ENCODE measurements at places on chromosomes 2 and 18.

GRCh38 chr2:208006833-208007232 lies 18.5 kb downstream of the PLEKHM3 start:
- no peak for DNase-seq

DNA sequence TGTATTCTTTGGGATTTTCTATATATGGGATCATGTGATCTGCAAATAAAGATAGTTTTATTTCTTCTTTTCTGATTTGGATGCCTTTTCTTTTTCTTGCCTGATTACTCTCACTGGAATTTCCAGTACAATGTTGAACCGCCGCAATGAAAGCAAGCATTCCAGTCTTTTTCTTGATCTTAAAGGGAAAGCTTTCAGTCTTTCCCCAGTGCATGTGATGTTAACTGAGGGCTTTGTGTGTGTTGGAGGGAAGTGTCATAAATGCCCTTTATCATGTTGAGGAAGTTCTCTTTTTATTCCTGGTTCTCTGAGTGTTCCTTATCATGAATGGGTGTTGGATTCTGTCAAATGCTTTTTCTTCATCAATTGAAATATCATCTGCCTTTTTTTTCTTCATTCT lies 16.9 kb upstream of the CYBRD1 start:
- DNase-seq: no peak

DNA sequence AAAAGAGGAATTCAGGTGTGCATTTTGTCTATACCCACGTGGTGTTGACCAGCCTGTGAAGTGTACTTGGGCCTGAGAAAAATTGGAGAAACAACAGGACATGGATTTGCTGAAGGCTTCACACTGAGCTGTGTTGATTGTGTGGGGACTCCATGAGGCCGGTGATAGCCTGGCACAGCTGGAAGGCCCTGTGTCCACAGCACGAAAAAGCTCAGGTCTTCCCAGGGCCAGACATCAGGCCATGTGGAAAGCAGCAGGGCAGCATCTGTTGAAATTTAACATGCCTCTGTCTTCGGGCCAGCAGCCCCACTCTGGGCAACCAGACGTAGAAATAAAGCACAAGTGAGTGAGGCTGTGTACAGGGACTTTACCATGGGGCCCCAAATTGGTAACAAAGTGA lies 84.1 kb downstream of the HS6ST1 start:
- DNase-seq: no peak

GRCh38 chr2:73008766-73009135 lies 62.8 kb downstream of the SFXN5 start:
- DNase-seq: no peak

DNA sequence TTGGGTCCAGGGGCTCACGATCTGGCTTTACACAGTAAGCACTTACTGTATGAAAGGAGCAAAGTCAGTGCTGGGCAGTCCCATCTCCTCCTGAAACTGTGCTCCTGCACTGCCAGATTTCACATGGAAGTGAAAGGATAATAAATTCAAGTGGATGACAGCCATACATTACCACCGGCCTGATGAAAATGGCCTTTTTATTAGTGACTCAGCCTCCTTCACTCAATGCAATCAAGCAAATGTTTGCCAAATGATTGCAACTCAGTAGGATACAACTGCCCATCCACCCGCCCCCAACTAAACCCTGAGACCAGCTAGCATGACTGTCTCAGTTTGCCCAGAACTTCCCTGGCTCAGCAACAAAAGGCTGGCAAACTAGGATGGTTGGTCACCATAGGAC lies 77.1 kb downstream of the MYO5B start:
- DNase-seq: no peak

GRCh38 chr18:36814994-36815393 lies 13.8 kb downstream of the TPGS2 start:
- DNase-seq: no peak

GRCh38 chr18:30499721-30500120 lies 542.8 kb downstream of the DSC3 start:
- no peak for DNase-seq

DNA sequence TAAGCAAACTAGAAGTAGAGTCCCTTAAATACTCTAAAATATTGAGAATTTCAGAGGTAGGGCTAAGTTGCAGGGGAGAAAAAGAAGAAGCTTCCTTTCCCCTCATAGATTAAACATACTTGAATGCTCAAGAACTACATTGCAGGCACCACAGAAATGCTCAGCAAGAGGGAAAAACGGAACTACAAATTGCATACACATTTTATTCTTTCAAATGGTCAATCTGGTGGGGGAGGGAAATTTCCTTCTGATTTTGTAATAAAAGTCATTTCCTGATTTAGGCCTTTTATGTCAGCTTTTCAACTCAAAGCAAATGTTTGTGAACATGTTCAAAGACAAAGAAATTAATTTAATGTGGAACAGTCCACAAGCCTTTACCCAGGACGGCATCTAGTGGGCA lies 33.0 kb downstream of the FARSB start:
- DNase-seq: no peak

DNA sequence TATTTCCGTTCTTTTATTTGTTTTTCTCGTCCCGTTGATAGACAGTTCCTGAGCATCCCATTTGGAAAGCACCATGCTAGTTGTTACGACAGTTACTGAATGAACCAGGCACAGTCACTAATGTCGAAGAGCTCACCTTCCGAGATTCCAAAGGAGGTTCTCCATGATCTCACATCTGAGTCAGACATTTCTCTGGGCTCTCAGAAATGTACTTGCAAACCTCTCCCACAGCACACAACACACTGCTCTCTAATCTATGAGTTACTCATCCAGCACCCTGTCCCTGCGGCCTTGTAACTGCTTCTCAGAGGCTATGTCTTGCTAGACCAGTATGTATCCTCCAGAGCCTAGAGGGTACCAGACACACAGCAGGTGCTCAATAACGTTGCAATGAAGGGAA lies 174.7 kb downstream of the DNER start:
- DNase-seq: no peak

GRCh38 chr2:161246281-161246680 lies 61.9 kb upstream of the PSMD14 start:
- no peak for DNase-seq

- no peak for DNase-seq
Measured at GRCh38 chr18:79857082-79857671, 59.4 kb downstream of the KCNG2 start.

- no peak for DNase-seq
Measured at GRCh38 chr18:48866856-48867255, 83.9 kb downstream of the SMAD7 start.

DNA sequence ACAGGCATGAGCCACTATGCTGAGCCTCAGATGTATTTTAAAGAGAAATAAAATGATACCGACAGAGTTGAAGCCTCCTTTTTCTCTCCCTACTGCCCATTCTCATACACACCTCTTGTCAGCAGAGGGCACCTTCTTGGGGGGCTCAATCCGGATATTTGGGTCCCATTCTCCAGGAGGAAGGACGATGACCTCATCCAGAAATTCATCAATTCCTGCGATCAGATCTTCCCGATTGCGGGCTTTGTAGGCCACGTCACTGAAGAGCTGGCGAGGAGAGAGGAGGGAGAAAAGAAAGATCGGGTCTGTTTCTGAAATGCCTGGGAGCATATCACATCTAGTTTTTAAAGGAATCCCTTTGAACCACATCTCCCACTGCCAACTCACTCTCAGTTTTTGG lies 54.4 kb downstream of the MTHFD2 start:
- DNase-seq: no peak

DNA sequence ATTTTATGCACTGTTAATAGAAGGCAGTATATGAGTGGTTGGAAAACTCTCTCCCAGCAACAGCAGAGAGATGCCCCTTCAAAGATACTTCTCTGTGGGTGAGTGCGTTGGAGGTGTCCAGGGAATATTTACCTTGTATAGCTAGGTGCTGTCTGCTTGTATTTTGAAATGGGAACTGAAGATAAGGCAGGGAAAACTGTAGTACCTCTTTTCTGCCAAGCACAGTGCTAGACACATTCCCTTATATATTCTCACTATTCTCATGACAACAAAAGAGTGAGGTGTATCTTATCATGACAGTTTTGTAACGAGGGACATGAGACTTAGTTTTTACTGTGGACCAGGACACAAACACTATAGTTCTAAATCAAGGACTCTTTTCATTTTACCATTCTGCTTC lies 2.1 kb downstream of the TTC39C start:
- DNase-seq: no peak

- no peak for DNase-seq
Measured at GRCh38 chr2:236403811-236404210, 139.6 kb upstream of the ASB18 start.

DNA sequence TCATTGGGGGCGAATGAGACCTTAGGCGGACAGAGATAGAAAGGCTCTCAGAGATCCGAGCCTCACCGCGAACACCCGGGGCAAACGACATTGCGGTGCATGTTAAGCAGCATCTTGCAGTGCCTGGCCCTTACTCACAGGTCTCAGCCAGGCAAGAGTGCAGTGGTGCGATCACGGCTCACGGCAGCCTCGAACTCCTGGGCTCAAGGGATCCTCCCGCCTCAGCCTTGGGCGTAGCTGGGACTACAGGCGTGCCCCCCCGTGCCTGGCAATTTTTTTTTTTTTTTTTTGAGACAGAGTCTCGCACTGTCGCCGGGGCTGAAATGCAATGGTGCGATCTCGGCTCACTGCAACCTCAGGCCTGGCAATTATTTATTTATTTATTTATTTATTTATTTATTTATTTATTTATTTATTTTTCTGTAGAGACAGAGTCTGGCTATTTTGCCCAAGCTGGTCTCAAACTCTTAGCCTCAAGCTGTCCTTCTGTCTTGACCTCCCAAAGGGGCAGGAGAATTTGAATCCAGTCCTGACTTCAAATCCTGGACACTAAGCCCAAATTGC lies 1.3 kb downstream of the LAMA3 start:
- DNase-seq: no peak

DNA sequence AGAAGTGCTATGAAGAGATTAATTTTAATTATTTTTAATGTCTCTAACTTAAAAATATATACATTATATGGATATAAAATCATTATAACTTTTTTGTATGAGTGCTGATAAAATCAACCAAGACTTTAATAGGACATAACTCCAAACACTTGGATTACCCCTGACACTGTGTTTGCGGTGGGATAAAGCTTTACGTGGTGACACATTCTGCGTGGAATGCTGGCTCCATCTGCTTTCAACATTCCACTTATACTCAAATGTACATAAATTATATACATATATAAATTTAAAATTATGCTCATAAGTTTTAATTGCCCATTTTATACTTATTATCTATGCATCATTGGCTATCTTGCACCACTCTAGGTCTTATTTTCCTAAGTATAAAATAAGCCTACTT lies 30.5 kb downstream of the LINC00305 start:
- DNase-seq: no peak

GRCh38 chr18:3747176-3747973 lies 297.4 kb downstream of the TGIF1 start:
- no peak for DNase-seq

GRCh38 chr18:74516271-74517235 lies 17.7 kb upstream of the CNDP1 start:
- DNase-seq: no peak

GRCh38 chr18:50879302-50880118 lies 592 bp downstream of the ME2 start:
- DNase-seq: no peak

GRCh38 chr2:139031722-139032121 lies 251.5 kb upstream of the NXPH2 start:
- DNase-seq: no peak

DNA sequence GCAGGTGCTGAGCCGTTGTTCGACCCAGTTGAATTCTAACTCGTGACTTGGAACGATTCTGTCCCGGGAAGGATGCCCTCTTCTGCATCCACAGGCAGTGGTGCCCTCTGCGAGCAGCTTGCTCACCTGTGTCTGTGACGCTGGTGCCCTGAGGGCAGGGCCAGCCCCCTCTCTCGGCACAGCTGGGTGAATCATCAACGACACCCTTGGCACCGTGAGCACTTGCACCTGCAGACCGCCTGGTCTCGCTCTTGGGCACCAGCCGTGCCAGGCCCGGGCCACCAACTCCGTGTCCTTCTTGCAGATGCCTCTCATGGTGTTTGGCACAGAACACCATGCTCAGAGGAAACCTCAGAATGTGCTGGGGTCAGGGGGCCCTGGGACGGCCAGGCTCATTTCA lies 75.0 kb downstream of the SLC66A2 start:
- DNase-seq: no peak

DNA sequence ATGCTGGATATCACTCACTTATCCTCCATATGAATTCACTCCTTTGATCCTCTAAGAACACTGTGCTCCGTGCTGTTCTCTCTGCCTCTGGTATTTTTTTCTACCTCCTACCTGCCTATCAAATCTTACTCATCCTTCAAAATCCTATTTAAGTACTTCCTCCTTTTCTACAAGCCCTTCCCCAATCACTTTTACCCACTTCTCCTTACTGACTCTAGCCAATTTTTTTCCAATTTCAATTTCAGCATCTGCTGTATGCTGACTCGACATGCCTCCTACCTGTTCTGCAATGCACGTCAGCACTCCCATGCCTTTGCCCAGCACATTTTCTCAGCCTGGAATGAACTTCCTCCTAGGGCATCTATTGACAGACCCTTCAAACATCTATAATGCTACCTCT lies 37.3 kb upstream of the LNPK start:
- DNase-seq: no peak

DNA sequence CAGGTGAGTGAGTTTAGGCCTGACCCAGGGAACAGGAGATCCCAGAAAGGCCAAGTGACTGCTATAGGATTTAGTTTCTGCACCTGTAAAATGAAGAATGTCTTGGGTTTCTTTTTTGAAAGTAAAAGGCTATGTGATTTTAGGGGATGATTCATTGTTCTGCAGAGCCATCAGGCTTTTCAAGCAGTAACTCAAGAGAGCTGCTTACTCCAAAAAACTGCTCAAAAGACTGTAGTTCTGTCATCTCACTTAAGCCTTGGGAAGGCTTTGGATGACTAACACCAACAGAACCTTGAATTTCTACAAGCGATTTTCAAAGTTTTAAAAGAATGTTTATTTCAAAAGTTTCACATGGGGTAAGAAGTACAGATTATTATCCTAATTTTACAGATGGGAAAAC lies 165.1 kb downstream of the HAUS1 start:
- no peak for DNase-seq

DNA sequence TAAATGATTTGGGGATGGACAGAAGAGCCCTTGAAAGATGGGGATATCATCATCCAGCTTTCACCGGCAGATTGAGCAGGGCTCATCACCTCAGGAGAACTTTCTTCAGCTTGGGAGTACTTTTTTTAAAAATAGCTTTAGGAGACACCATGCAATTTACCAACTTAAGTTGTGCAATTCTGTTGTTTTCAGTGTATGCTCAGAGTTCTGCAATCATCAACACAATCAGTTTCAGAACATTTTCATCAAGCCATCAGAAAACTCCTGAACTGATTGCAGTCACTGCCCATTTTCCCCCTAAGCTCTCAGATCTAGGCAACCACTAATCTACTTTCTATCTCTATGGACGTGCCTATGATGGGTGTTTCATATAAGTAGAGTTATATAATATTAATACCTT lies 117.7 kb downstream of the CRIM1 start:
- DNase-seq: no peak

DNA sequence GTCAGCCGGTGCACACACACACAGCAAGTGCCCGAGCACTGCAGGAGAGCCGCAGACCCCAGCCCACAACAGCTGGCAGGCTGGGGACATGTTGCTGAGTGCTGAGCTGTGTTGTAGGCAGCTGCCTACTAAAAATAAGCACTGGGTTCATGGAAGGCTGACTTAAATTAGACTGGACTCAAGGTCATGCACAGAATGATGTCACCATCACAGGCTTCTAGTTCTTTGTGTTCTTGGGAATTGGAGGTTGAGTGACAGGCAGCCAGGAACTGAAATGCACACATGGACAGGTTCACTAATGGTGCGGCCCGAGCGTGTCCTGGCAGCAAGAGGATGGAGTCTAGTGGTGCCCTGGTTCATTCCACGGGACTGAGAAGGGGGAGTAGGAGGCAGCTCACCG lies 71.3 kb downstream of the VWA3B start:
- no peak for DNase-seq

All from HFF-Myc (cell line).